Cardiac fibroblast (primary cell): ENCODE measurements at places on chromosomes 16 and 17.

DNA sequence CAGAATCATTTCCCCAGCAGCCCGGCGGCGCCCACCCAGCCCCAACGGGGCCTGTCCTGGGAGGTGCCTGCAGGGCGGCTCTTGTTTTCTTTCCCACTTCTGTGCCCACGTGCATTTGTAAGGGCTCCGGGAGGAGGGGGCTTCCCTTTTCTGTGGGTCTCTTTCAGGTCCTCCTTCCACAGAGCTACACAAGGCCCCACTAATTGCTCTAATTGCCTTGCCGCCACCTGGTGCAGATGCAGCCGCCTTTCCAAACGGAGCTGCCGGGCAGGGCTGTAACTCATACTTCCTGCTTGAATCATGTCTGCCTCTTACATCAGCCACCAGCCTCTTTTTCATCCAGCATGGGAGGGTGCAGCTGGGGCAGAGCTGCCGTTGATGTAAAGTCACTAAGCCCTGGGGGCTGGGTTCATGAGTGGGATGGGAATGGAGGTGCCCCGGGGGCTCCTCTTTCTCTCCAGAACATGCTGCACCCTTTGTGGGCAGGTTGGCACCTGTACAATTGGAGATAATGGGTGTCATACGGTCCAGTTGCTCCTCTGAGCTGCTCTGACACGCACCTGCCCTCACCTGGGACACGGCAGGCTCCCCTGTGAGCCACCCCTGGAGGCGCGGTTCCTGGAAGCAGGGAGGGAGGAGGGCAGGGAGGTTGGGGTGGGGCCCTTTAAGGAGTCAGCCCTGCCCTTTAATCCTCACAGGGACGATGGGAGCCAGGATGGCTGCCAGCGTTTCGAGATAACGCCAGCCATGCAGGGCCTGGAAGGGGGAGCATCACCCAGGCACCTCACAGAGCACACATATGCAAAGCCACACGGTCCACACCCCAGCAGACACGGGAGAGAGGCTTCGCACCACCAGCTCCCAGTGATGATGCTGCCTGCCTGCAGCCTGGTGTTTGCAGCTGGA is 41.1 kb upstream of the KLHDC4 start:
- peak; percentile 84 for DNase-seq

GRCh38 chr17:52606590-52606989 is 448.1 kb upstream of the CA10 start:
- no peak for DNase-seq

GRCh38 chr17:31321481-31321880 is at the start of gene EVI2A:
TSS of gene EVI2A (minus strand) at chr17:31321622. CDS start at chr17:31319013, 2,609 bp downstream.
- peak; percentile 87 for DNase-seq

DNA sequence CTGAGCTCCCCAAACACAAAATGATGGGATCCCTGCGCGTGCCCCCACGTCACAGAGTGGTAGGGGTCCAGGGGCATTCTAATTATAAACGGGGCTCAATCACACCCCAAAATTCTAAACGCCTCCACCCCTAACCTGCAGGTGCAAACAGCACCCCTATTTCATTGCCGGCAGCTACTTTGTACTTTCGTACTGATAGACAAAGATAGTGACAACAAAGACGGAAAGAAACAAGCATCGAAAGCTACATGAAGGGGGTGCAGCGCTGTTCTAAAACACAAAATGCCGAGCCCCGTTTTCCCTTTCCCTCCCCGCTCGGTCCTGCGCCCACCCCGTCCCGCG is 13.9 kb downstream of the MIS12 start:
- peak; percentile 4 for DNase-seq
